ENCODE measurements at places on chromosomes 5 and 9.

- DNase-seq = no peak
Observed at GRCh38 chr9:111274737-111275136, 55.3 kb downstream of the OR2K2 start.

DNA sequence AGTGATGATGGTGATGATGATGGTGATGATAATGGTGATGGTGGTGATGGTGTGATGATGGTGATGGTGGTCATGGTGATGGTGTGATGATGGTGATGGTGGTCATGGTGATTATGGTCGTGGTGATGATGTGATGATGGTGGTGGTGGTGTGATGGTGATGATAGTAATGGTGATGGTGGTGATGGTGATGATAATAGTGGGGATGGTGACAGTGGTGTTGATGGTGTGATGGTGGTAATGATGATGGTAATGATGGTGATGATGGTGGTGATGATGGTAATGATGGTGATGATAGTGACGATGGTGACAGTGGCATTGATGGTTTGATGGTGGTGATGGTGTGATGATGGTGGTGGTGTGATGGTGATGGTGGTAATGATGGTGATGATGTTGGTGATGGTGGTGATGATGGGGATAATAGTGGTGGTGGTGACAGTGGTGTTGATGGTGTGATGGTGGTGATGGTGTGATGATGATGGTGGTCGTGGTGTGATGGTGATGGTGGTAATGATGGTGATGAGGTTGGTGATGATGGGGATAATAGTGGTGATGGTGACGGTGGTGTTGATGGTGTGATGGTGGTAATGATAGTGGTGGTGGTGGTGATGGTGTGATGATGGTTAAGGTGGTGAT lies 6.5 kb downstream of the STKLD1 start:
- no peak for DNase-seq

- DNase-seq = no peak
Observed at GRCh38 chr9:136484153-136485048, 1.6 kb upstream of the SEC16A start.

- no peak for DNase-seq
Observed at GRCh38 chr5:90873033-90873517, 314.5 kb downstream of the ADGRV1 start.

DNA sequence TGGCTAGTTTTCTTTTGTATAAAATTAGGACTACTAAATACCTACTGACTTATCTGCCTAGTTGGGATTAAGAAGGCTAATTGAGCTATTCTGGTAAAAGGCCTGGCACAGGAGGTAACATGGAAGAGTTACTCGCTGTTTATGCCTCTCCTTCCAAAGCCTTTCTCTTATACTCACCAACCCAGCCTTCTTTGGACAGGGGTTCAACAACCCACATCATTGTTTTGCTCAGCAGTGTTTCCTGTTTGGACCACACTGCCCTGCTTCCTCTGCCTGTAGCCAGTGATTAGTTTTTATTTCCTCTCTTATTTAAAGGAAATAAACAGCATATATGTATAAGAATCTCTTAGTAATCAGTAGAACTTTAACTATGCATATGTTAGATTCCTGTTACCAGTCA lies 85.1 kb upstream of the TLX3 start:
- no peak for DNase-seq

All from femur (tissue), 1 donor.